Activated CD4-positive, alpha-beta memory T cell treated with anti-CD3 and anti-CD28 coated beads, Interleukin-2, amount 10 ng/mL, durations not matched to agents 7 days and 5 days (primary cell): ENCODE measurements at places on chromosomes 3 and 15. TPM values are rescaled to one million over a fixed set of nuclear protein-coding genes. Genes with fewer than 3 reads are reported as not detected.

Gene SLC28A1
- total RNA-seq = not detected

Gene CLDN11
- total RNA-seq = not detected

Gene NLGN1
- not detected for total RNA-seq

Gene PLA2G4D
- total RNA-seq = not detected

Gene CLDN1
- total RNA-seq = not detected

Gene AP3B2
- not detected for total RNA-seq

Gene LEKR1
- 1.4 TPM for total RNA-seq

Gene ROBO2
- total RNA-seq = not detected

Gene NR2E3
- total RNA-seq = not detected

Gene IL12A
- 0.55 TPM for total RNA-seq

Gene MESP2
- not detected for total RNA-seq

Gene SIDT1
- 25.5 TPM for total RNA-seq

Gene LRRC3B
- total RNA-seq = not detected

Gene STAB1
- not detected for total RNA-seq

Gene CCDC71
- total RNA-seq = 19.9 TPM

Gene ARPP21
- not detected for total RNA-seq

Gene AADAC
- total RNA-seq = not detected

Gene ANO10
- 19.9 TPM for total RNA-seq

Gene TEX55
- not detected for total RNA-seq

Gene KY
- not detected for total RNA-seq

Gene MB21D2
- total RNA-seq = 19.8 TPM

Gene RBP2
- not detected for total RNA-seq

Gene FMN1
- total RNA-seq = 0.15 TPM

Gene TCF12
- total RNA-seq = 62.4 TPM
